Neural crest cell (in vitro differentiated cells): ENCODE measurements at places on chromosomes 2 and 18.

GRCh38 chr2:164954954-164955701, at the start of gene SLC38A11:
Gene SLC38A11, minus strand, starts transcription at chr2:164955525. Its CDS starts 278 bp downstream, at chr2:164955247.
- H3K4me3 ChIP-seq, result no peak within 1 kb of the TSS
- no peaks in the 10 kb centered on the region for H3K27me3 ChIP-seq
- no peaks in the 10 kb centered on the region for H3K4me1 ChIP-seq
- no peak for DNase-seq
- no peak within 1 kb of the TSS for H3K27ac ChIP-seq

DNA sequence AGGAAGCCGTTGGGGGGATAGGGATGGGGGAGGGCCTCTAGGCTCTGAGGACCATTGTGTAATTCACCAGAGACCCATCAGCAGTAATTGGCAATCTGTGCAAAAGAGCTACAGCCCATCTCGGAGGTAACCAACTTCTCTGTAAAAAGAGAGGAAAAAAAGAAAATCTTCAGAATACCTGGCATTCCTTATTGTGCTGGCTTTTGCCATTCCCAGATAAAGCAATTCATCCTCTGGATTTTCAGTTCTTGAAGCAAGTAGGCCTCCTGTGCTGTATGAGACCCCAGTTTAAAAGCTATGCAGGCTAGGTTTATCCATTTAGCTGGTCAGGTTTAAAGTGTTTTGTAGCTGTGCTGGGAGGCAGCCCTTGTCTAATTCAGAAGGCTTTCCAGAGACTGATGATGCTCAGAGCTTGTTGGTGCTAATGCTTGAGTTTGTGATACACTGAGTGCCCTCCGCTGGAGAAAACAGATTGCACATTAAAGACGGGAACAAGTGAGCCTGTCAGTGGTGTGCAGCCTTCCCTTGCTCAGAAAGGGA, at the start of gene LRRTM4:
Gene LRRTM4, minus strand, starts transcription at position 446 of the 540 bp plus-strand sequence.
- H3K36me3 ChIP-seq, result peaks cover 4% of the 10 kb centered on the region
- peak within 1 kb of the TSS; percentile 60 for H3K27ac ChIP-seq
- DNase-seq, result no peak
- H3K4me1 ChIP-seq, result peaks cover 21% of the 10 kb centered on the region
- H3K4me3 ChIP-seq, result peak within 1 kb of the TSS; percentile 80

GRCh38 chr2:233117351-233117750, 57.2 kb downstream of the INPP5D start:
- no peak for DNase-seq
- H3K4me1 ChIP-seq, result peaks cover 4% of the 10 kb centered on the region
- H3K27ac ChIP-seq, result no peak overlapping the region
- no peaks in the 10 kb centered on the region for H3K36me3 ChIP-seq
- no peak overlapping the region for H3K4me3 ChIP-seq

- no peak overlapping the region for H3K4me3 ChIP-seq
- DNase-seq, result no peak
- no peak overlapping the region for H3K27ac ChIP-seq
- no peaks in the 10 kb centered on the region for H3K36me3 ChIP-seq
- H3K27me3 ChIP-seq, result no peaks in the 10 kb centered on the region
- no peaks in the 10 kb centered on the region for H3K4me1 ChIP-seq
Observed at GRCh38 chr18:35436076-35436649, 59.0 kb upstream of the ZNF396 start.

GRCh38 chr2:9020267-9020666, 16.8 kb upstream of the MBOAT2 start:
- no peak overlapping the region for H3K4me3 ChIP-seq
- H3K27ac ChIP-seq, result no peak overlapping the region
- H3K4me1 ChIP-seq, result no peaks in the 10 kb centered on the region
- no peak for DNase-seq
- no peaks in the 10 kb centered on the region for H3K27me3 ChIP-seq

GRCh38 chr2:620004-620403, 57.2 kb downstream of the TMEM18 start:
- no peaks in the 10 kb centered on the region for H3K36me3 ChIP-seq
- H3K4me1 ChIP-seq, result peaks cover 2% of the 10 kb centered on the region
- no peak overlapping the region for H3K27ac ChIP-seq
- H3K4me3 ChIP-seq, result no peak overlapping the region
- no peaks in the 10 kb centered on the region for H3K27me3 ChIP-seq
- no peak for DNase-seq

DNA sequence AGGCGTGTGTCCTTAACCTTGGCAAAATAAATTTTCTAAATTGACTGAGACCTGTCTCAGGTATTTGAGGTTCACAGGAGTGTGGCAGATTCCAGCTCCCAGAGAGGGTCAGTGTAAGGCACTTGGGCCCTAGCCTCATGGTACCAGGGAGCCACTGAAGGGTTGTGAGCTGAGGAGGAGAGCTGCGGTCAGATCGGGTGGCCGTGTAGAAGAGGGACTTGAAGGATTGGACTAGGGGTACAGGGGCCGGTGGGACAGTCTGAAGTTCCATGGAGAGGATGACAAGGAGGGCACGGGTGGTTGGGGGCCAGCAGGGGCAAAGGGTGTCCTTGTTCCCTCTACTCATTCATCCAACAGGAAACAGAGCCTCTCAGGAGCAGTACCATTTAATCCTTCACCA, 327.0 kb upstream of the HS6ST1 start:
- H3K36me3 ChIP-seq, result no peaks in the 10 kb centered on the region
- peaks cover 43% of the 10 kb centered on the region for H3K4me1 ChIP-seq
- H3K27ac ChIP-seq, result peak overlapping the region; percentile 35
- H3K4me3 ChIP-seq, result no peak overlapping the region
- no peaks in the 10 kb centered on the region for H3K27me3 ChIP-seq

- DNase-seq, result no peak
- no peak overlapping the region for H3K27ac ChIP-seq
- H3K4me3 ChIP-seq, result no peak overlapping the region
- H3K36me3 ChIP-seq, result peaks cover 33% of the 10 kb centered on the region
- H3K27me3 ChIP-seq, result no peaks in the 10 kb centered on the region
Observed at GRCh38 chr2:165582409-165582808, 112.9 kb downstream of the CSRNP3 start.

DNA sequence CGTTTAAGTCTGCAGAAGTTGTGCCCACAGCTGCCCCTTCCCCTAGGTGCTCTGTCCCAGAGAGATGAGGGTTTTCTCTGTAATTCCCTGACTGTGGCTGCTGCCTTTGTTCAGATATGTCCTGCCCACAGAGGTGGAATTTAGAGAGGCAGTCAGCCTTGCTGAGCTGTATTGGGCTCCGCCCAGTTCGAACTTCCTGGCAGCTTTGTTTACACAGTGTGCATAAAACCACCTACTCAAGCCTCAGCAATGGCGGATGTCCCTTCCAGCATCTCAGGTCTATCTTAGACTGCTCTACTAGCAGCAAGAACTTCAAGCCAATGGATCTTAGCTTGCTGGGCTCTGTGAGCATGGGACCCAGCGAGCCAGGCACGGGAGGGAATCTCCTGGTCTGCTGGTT, 48.1 kb downstream of the LHCGR start:
- DNase-seq, result no peak
- peaks cover 5% of the 10 kb centered on the region for H3K36me3 ChIP-seq
- peaks cover 5% of the 10 kb centered on the region for H3K4me1 ChIP-seq
- no peak overlapping the region for H3K27ac ChIP-seq
- H3K4me3 ChIP-seq, result no peak overlapping the region

DNA sequence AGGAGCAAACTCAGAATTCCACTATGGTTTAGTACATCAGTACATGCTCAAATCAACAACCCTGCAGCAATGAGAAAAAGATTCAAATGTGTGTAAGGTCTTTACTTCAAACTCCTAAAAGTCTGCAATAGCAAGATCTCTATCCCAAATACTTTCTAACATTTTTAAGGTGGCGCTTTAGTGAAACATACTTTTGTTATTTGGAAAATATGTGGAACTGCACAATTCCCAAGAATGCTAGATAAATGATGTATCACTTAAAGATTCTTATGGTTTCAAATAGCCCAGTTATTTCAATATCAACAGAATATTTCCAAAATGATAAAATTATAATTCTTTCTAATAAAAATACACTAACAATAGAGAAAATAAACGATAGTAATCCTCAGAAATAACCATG, 227.6 kb upstream of the SMAD7 start:
- no peak overlapping the region for H3K4me3 ChIP-seq
- peaks cover 34% of the 10 kb centered on the region for H3K4me1 ChIP-seq
- H3K36me3 ChIP-seq, result no peaks in the 10 kb centered on the region
- H3K27me3 ChIP-seq, result no peaks in the 10 kb centered on the region

GRCh38 chr18:23531912-23532311, 28.6 kb downstream of the RMC1 start:
- H3K4me3 ChIP-seq, result no peak overlapping the region
- no peaks in the 10 kb centered on the region for H3K4me1 ChIP-seq
- H3K27me3 ChIP-seq, result no peaks in the 10 kb centered on the region
- peaks cover 20% of the 10 kb centered on the region for H3K36me3 ChIP-seq
- no peak overlapping the region for H3K27ac ChIP-seq
- DNase-seq, result no peak

DNA sequence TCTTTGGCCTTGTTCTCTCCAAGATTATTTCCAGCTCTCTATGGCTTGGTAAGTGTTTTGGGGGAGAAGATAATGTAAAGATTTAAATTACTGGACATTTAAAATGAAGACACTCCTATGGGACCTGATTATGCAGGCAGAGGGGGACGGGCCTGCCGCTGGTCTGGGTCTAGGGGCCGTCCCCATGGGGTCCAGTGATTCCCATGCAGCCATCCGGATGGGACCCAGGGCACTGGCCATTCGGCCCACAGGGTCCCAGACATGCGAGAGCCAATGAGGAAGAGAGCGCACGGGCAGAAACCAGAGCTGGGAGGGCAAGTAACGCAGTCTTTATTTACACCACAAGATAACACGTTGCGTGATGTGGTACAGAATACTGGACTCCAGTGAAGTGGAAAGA, 200.0 kb downstream of the TWIST2 start:
- peaks cover 16% of the 10 kb centered on the region for H3K4me1 ChIP-seq
- H3K27me3 ChIP-seq, result no peaks in the 10 kb centered on the region
- peaks cover 3% of the 10 kb centered on the region for H3K36me3 ChIP-seq
- no peak for DNase-seq

DNA sequence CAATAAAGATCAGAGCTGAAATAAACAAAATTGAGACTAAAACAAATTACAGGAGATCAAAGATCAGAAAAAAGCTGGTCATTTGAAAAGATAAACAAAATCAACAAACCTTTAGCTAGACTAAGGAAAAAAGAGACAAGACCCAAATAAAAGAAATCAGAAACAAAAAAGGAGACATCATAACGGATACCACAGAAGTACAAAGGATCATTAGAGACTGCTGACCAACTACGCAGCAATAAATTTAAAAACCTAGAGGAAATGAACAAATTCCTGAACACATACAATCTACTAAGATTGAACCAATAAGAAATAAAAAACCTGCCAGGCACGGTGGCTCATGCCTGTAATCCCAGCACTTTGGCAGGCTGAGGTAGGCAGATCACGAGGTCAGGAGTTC, 33.7 kb downstream of the USP34 start:
- no peak for DNase-seq
- peaks cover 26% of the 10 kb centered on the region for H3K36me3 ChIP-seq
- no peaks in the 10 kb centered on the region for H3K27me3 ChIP-seq
- peaks cover 12% of the 10 kb centered on the region for H3K4me1 ChIP-seq
- no peak overlapping the region for H3K27ac ChIP-seq

- H3K36me3 ChIP-seq, result no peaks in the 10 kb centered on the region
- peaks cover 11% of the 10 kb centered on the region for H3K4me1 ChIP-seq
- no peak overlapping the region for H3K27ac ChIP-seq
Observed at GRCh38 chr18:2651981-2652380, 3.5 kb upstream of the SMCHD1 start.

DNA sequence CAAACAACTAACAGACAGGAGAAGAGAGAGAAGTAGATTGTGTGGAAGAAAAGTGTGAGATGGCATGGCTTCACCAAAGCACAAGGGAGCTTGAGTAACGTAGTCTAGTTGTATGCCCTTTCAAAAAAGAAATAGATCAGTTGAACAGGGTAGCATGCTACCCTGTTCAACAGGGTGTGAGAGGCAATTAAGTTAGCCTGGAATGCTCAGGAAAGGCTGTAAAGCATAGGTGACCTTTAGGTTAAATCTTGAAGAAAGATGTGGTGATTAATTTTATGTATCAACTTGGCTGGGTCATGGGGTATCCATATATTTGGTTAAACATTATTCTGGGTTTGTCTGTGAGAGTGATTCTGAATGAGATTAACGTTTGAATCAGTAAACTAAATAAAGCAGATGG, 61.8 kb upstream of the ZC3H15 start:
- no peak for DNase-seq
- H3K27me3 ChIP-seq, result no peaks in the 10 kb centered on the region
- H3K4me1 ChIP-seq, result no peaks in the 10 kb centered on the region
- no peak overlapping the region for H3K4me3 ChIP-seq
- H3K36me3 ChIP-seq, result no peaks in the 10 kb centered on the region
- H3K27ac ChIP-seq, result no peak overlapping the region

DNA sequence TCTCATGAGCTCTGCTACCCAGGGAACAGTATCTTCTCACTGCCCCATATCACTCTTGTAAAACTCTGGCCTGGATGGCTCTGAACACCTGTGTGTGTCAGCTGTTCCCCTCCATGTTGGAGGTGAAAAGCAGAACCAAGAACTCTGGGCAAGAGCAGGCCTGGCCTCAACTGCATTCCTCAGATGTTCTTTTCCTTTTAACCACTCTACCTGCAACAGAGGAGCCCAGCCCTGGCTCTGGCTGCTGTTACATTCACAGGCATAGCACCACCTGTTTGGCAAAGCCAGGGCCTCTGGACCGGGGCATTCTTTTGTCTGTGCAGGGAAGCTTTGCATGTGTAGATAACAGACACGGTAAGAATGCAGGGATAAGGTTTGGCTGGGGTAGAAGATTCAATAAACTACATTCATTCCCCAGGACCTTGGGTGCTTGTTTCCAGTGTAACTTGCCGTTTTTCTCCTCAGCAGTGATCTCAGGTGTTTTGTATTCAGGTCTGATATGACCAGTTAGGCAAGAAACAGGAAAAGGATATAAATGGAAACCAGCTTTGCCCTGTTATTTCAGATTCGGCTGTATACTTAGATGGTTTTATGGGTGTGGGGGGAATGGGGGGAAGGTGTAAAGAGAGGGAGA, 95.1 kb downstream of the SPTBN1 start:
- H3K27ac ChIP-seq, result no peak overlapping the region
- no peak overlapping the region for H3K4me3 ChIP-seq
- no peaks in the 10 kb centered on the region for H3K27me3 ChIP-seq
- H3K4me1 ChIP-seq, result peaks cover 3% of the 10 kb centered on the region
- DNase-seq, result no peak

DNA sequence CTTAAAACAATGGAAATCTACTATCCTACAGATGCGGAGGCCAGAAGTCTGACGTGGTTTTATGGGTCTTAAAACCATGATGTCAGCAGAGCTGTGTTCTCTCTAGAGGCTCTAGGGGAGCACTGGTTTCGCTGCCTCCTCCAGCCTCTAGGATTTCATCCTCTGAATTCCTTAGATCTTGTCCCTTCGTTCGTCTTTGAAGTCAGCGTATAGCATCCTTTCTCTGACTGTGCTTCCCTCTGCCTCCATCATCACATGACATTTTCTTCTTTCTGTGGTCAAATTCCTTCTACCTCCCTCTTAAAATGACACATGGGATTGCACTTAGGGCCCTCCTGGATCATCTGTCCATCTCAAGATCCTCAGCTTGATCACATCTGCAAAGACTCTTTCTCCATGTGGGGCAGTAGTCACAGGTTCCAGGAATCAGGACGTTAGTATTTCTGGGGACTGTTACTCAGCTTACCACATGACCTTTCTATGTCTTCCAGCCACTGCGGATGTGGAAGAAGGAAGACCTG, 22.7 kb upstream of the NCK2 start:
- H3K4me1 ChIP-seq, result no peaks in the 10 kb centered on the region
- H3K27me3 ChIP-seq, result no peaks in the 10 kb centered on the region
- DNase-seq, result no peak
- H3K36me3 ChIP-seq, result peaks cover 3% of the 10 kb centered on the region

- DNase-seq, result no peak
- H3K27ac ChIP-seq, result no peak overlapping the region
- no peak overlapping the region for H3K4me3 ChIP-seq
Observed at GRCh38 chr2:158718196-158718585, 76.9 kb upstream of the DAPL1 start.
